Gastrocnemius medialis (tissue), 4 donors: ENCODE measurements at places on chromosomes 13 and 19. TPM values are rescaled to one million over a fixed set of nuclear protein-coding genes. Genes with fewer than 3 reads are reported as not detected.

- DNase-seq, result no peak
- no peaks in the 10 kb centered on the region for H3K36me3 ChIP-seq
- no peak overlapping the region for H3K27ac ChIP-seq
- H3K4me1 ChIP-seq, result peaks cover 10% of the 10 kb centered on the region
- H3K4me3 ChIP-seq, result peak overlapping the region; percentile 13
Measured at GRCh38 chr19:18791315-18791678, 192 bp upstream of the COMP start.

- H3K4me3 ChIP-seq, result peak overlapping the region; percentile 47
- H3K4me1 ChIP-seq, result peaks cover 56% of the 10 kb centered on the region
- H3K27me3 ChIP-seq, result no peaks in the 10 kb centered on the region
- H3K36me3 ChIP-seq, result no peaks in the 10 kb centered on the region
- peak overlapping the region; percentile 88 for H3K27ac ChIP-seq
Measured at GRCh38 chr13:20713751-20714150, 10.3 kb downstream of the IL17D start.

- peaks cover 31% of the 10 kb centered on the region for H3K4me1 ChIP-seq
- no peak for DNase-seq
- no peaks in the 10 kb centered on the region for H3K36me3 ChIP-seq
Measured at GRCh38 chr13:31328549-31329235, 128.9 kb downstream of the B3GLCT start.

DNA sequence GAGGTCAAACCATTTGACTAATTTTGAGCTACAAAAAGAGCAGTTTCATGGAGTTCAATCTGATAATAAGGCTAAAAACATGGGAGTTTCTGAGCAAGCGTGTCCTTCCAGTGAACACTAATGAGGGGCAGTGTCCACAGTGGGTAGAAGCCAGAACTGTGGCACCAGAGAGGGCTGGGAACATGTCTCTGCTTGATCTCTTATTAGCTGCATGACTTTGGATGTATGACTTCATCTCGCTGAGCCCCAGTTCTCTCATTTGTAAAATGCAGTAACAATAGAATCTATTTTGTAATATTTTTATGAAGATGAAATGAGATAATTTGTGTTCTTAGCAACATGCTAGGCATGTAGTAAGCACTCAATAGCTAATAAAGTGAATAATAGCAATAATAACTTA is 69.8 kb downstream of the HS6ST3 start:
- no peak overlapping the region for H3K27ac ChIP-seq
- DNase-seq, result no peak
- H3K27me3 ChIP-seq, result no peaks in the 10 kb centered on the region
- no peaks in the 10 kb centered on the region for H3K4me1 ChIP-seq

DNA sequence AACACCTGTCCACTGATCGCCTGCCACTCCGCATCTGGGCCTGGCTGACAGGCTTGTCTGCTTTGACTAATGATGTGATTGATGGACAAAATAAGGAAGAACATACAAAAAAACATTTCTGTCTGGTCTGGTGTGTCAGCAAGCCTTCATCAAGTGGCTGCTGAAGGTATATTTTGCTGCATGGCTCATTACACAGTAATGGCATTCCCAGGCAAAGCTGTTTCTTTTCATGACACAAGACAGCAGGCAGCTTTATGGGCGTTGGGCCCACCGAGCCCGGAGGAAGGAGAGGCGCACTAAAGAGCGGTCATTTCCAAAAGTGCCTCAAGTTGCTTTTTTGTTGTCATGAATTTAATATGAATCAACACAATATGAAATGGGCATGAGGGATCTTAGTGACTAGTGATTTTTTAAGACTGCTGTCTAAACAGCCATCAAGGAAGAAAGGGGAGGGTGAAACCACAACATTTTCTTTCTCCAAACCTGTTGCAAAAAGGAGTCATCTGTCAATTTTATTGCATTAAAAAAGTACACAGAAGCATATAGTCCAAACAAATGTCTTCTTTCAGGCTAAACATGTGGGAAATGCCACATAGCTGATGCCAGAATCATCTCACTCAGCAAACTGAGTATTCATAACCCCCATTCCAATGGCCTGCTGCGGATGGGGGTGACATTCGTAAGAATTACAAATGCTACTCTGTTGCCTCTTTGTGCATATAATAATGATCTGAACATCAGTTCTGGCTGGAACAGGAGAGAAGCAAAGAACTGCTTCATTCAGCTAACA is 476.6 kb downstream of the ZNF536 start:
- H3K27ac ChIP-seq, result no peak overlapping the region
- no peak for DNase-seq
- H3K36me3 ChIP-seq, result no peaks in the 10 kb centered on the region
- H3K27me3 ChIP-seq, result no peaks in the 10 kb centered on the region
- no peaks in the 10 kb centered on the region for H3K4me1 ChIP-seq

- no peaks in the 10 kb centered on the region for H3K4me1 ChIP-seq
- no peaks in the 10 kb centered on the region for H3K27me3 ChIP-seq
- H3K36me3 ChIP-seq, result no peaks in the 10 kb centered on the region
- no peak for DNase-seq
- no peak overlapping the region for H3K27ac ChIP-seq
Measured at GRCh38 chr13:23718996-23719395, 148.8 kb downstream of the TNFRSF19 start.

DNA sequence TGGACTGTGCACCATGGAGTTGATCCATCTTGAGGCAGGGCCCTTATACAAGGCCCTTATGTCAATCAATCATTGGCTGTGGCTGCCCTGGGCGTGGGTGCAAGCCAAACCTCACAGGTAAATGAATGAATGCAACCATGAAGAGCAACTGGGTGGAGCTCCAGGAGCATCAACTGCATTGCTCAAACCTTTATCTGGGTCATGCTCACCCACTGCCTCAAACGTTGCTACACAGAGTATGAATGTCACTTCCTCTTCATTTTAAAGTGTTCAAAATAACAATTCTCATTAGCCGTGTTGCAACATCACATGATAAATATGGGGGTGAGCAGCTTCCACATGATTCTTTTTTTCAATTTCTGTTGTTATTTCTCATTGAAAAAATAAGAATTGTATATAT is 6.4 kb upstream of the ZNF333 start:
- DNase-seq, result no peak
- H3K4me1 ChIP-seq, result no peaks in the 10 kb centered on the region
- H3K4me3 ChIP-seq, result no peak overlapping the region
- no peaks in the 10 kb centered on the region for H3K36me3 ChIP-seq
- no peak overlapping the region for H3K27ac ChIP-seq

GRCh38 chr19:19738564-19738963 is 5.7 kb upstream of the ZNF14 start:
- no peaks in the 10 kb centered on the region for H3K4me1 ChIP-seq
- no peak overlapping the region for H3K4me3 ChIP-seq
- H3K27me3 ChIP-seq, result no peaks in the 10 kb centered on the region
- H3K27ac ChIP-seq, result no peak overlapping the region

- peaks cover 5% of the 10 kb centered on the region for H3K4me1 ChIP-seq
- H3K27ac ChIP-seq, result no peak overlapping the region
- H3K36me3 ChIP-seq, result no peaks in the 10 kb centered on the region
- DNase-seq, result no peak
- H3K27me3 ChIP-seq, result no peaks in the 10 kb centered on the region
Measured at GRCh38 chr13:80086304-80086721, 254.6 kb downstream of the SPRY2 start.

DNA sequence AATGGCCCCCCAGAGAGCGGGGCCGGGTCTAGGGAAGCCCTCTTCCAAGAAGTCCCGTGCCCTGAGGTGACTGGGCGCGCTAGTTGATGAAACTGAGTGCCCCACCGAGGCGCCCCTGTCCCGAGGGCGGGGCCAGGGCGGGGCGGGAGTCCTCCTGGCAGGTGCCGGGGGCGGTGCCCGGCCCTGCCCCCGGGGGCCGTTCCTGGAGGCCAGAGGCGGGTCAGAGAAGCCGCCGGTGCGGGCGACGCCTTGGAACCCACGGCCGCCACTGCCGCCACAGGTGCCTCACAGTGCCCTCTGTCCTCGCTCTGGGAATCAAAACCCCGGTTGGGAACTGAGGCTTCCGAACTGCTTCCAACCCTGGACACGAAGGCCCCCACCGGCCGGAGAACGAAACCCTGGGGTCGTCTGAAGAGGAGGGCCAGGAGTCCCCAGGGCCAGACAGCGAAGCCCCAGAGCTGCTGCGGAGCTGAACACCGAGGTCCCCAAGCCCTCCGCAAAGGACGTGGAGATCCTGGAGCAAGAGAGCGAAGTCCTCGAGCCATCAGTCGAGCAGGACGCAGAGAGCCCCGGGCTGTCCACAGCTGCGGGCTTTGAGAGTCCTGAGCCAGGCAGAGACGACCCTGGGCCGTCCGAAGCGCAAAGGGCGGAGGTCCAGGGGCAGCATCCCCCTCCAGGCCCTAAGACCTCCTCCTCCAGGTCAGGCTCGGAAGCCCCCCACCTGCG is at the start of gene MISP3:
TSS of gene MISP3 (plus strand) at position 252 of the 726 bp plus-strand sequence. CDS start 524 bp downstream, outside the sequence.
- peak within 1 kb of the TSS; percentile 86 for H3K27ac ChIP-seq
- H3K4me1 ChIP-seq, result peaks cover 32% of the 10 kb centered on the region
- DNase-seq, result no peak
- H3K4me3 ChIP-seq, result peak within 1 kb of the TSS; percentile 93

GRCh38 chr13:61415058-61415721 is 459 bp downstream of the PCDH20 start:
- H3K4me1 ChIP-seq, result peaks cover 8% of the 10 kb centered on the region
- H3K27ac ChIP-seq, result no peak overlapping the region
- H3K27me3 ChIP-seq, result peaks cover 14% of the 10 kb centered on the region
- H3K4me3 ChIP-seq, result peak overlapping the region; percentile 42
- no peaks in the 10 kb centered on the region for H3K36me3 ChIP-seq

- no peak for DNase-seq
- H3K4me1 ChIP-seq, result no peaks in the 10 kb centered on the region
- no peak overlapping the region for H3K27ac ChIP-seq
- no peak overlapping the region for H3K4me3 ChIP-seq
- H3K27me3 ChIP-seq, result no peaks in the 10 kb centered on the region
Measured at GRCh38 chr13:57673197-57673596, 41.7 kb downstream of the PCDH17 start.

GRCh38 chr13:50191004-50191403 is 175.8 kb downstream of the KCNRG start:
- no peaks in the 10 kb centered on the region for H3K27me3 ChIP-seq
- H3K36me3 ChIP-seq, result no peaks in the 10 kb centered on the region
- DNase-seq, result no peak
- no peak overlapping the region for H3K4me3 ChIP-seq

DNA sequence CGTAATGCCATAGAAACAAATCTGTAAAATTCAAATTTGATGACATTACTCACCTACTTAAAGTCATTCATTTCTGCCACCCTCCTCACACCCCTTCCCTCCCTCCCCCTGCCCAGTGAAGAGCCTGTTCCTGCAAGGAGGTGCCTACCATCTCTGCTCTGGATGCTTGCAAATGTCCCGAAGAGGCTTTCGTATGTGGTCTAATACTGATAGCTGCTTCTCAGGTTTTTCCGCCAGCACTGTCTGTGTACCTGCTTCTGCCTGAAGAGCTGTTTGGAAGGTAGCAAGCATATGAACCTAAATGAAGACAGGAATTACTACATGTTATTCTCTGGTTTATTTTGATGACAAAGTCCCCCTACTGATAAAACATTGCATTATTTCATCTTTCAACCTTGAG is 57.1 kb downstream of the GPALPP1 start:
- no peaks in the 10 kb centered on the region for H3K27me3 ChIP-seq
- no peak for DNase-seq
- peak overlapping the region; percentile 54 for H3K4me3 ChIP-seq
- H3K36me3 ChIP-seq, result no peaks in the 10 kb centered on the region
- H3K4me1 ChIP-seq, result peaks cover 5% of the 10 kb centered on the region

GRCh38 chr13:46389457-46390451 is 2.7 kb upstream of the RUBCNL start:
- no peaks in the 10 kb centered on the region for H3K4me1 ChIP-seq
- no peak overlapping the region for H3K4me3 ChIP-seq
- DNase-seq, result no peak
- peaks cover 15% of the 10 kb centered on the region for H3K27me3 ChIP-seq

DNA sequence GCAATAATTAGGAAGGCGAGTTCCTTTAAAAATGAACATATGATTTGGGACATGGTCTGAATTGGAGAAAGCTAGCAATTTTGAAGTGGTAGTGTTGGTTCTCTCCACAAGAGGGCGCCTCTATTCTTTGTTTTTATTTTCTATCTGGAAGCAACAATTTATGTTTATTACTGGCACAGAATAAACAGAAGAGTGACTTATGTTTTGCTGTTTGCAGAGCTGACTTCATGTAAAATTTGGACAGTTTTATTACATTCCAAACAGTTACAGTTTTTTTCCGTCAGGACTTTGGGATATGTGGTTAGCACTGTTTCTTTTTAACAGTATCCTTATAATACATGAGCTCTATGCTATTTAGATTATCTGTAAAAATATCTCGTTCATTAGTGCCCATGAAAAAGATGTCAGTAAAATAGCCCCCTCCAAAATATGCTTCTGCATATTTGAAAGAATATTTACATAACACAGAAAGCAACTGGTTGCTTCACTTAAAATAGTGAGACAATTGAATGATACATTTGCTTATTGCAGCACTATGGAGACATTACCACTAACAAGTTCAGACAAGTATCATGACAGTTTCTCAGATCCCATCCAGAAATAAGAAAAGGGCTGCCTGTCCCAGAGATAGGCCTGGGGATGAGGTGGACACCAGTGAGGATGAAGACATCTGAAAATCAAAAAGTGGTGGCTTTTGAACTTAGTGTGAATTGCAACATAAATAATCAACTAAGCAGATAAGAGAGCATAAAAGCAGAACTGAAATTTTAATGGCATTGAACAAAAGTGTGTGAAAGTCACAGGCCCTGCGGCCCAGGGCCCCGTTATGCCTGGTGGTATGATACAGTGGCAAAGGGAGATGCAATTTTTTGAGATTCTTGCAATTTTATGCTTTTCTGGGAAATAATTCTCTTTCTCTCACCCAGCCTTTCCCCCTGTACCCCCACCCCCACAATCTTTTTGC is 32.3 kb upstream of the FGF9 start:
- H3K27ac ChIP-seq, result no peak overlapping the region
- no peaks in the 10 kb centered on the region for H3K36me3 ChIP-seq
- DNase-seq, result no peak
- H3K4me1 ChIP-seq, result no peaks in the 10 kb centered on the region
- H3K27me3 ChIP-seq, result no peaks in the 10 kb centered on the region
- no peak overlapping the region for H3K4me3 ChIP-seq

DNA sequence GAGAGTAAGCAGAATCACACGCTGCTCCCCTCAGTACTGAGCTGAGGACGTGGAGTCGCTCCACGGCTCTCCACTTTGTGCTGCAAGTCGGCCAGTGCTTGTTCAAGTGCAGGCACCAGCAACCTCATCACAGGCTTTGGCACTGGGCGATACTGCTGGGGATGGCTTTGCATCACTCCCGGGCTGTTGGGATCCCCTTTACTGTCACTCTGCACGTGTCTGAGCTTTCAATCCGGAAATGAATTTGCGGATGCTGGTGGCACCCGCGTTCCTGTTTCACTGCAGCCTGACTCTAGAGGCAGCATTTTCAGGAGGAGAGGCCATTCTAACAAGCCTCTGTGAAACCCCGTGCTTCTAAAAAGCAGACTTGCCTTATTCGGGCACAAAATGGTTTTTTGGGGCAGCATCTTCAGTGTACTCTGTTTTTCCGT is 19.1 kb downstream of the SMARCA4 start:
- H3K27ac ChIP-seq, result no peak overlapping the region
- H3K4me3 ChIP-seq, result no peak overlapping the region
- DNase-seq, result no peak
- no peaks in the 10 kb centered on the region for H3K36me3 ChIP-seq
- peaks cover 21% of the 10 kb centered on the region for H3K4me1 ChIP-seq

Gene EDNRB
- total RNA-seq, result 35.1 TPM

Gene DCLK1
- total RNA-seq, result 10.0 TPM

Gene DGKH
- total RNA-seq, result 2.7 TPM

Gene ZNF536
- total RNA-seq, result 0.12 TPM

Gene F2RL3
- 8.4 TPM for total RNA-seq

Gene HTR2A
- total RNA-seq, result not detected

Gene CEACAM4
- not detected for total RNA-seq

Gene FFAR3
- total RNA-seq, result not detected

Gene ZNF223
- total RNA-seq, result 0.91 TPM

Gene PRSS57
- total RNA-seq, result not detected

Gene FFAR2
- not detected for total RNA-seq

Gene KMT2B
- total RNA-seq, result 14.3 TPM

Gene TTYH1
- total RNA-seq, result not detected

Gene PRRG2
- total RNA-seq, result not detected

Gene KANK2
- 192 TPM for total RNA-seq
